ENCODE measurements at places on chromosomes 3 and 15. TPM values are rescaled to one million over a fixed set of nuclear protein-coding genes. Genes with fewer than 3 reads are reported as not detected.

MORC1 gene
- total RNA-seq: not detected

C3orf52 gene
- total RNA-seq: 6.4 TPM

CX3CR1 gene
- total RNA-seq: not detected

FGD5 gene
- total RNA-seq: 127 TPM

GATM gene
- total RNA-seq: 0.65 TPM

HMCES gene
- 20.9 TPM for total RNA-seq

P2RY14 gene
- not detected for total RNA-seq

Measured in vein endothelial cell (primary cell).